GM12864 (cell line): ENCODE measurements at places on chromosomes 1 and 21.

DNA sequence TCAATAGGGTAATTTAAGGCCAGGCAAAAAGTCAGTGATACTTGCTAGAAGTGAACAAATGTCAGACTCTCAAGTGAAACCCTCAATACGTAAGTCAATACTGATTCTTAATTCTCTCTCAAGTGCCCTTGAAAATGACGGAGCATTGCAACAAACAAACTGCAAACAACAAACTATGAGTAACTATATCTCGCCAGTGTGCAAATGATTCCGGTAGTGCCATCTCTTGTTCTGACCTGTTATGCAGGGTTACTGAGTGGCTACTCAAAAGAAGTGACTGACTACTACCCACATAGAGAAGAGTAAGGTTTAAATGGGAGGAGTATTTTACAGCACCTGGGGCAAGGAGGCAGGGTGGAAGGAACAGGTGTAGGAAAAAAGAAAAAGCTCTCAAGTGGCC lies 1.6 kb downstream of the SLC19A2 start:
- DNase-seq: no peak

DNA sequence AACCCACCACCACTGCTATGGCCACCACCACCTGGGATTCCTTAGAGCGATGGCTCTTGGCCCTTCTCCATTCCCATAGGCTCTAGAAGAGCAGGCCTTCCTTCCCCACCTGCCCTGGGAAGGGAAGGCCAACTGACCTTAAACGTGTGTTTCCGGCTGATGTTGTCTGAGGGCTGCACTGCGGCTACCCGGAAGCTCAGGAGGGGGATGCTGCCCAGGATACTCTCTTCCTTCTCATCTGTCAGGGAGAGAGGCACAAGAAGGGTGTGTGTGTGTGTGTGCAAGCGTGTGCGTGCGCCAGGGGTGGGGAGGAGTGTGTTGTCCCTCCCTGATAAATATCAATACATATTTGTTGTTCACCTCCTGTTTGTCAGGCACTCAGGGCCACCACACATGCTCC lies 51.0 kb upstream of the GOLT1A start:
- DNase-seq: no peak

DNA sequence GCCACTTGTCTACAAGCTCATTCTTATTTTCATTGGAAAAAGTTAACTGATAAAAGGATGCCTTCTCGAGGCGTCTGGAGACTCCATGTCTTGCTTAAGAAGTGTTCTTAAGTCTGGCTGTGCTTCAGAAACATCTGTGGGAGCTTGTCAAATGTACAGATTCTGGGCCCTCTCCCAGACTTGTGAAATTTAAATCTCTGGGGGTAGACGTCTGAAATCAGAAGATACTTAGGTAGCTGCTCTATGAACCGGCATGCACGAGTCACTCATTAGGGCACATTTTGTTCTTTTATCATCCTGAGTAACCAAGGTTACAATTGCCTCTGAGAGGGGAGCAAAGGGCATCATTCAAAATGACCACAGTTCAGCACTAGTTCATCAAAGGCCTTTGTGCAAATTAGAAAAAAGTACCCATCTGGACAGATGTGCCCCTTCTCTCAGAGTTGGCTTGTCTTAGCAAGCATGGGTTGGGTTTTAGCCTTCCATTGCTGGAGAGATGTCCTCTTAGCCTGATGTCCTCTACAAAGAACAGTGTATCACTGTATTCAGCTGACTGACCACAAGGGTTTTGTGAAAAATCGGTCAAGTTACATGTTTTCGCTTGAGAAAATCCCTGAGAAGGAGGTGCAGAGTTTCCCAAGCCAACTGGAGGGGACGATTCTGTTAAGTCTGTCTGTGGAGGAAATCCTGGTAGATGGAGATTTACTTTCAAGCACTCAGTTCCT lies 156.9 kb downstream of the ASTN1 start:
- DNase-seq: no peak

GRCh38 chr1:167533851-167534300 lies 15.5 kb upstream of the CD247 start:
- DNase-seq: no peak

DNA sequence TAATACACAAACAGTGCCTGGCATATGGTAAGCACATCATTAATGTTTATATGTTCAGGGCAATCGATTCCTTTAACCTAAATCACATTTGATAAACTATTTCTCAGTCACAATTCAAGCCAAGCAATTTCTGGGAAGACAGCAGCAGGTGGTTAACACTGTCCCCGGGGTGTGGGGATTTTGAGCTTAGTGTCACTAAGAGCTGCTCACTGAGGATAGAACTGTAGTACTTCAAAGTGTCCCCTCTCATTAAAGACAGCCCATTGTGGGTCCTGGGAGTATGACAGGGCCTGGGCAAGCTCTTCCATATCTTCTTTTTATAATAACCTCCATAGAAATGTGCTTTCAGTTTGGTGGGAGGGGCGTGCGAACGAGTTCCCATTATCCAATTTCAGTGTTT lies 8.4 kb upstream of the GALNT2 start:
- no peak for DNase-seq

GRCh38 chr1:199742547-199742946 lies 285.0 kb upstream of the NR5A2 start:
- no peak for DNase-seq

DNA sequence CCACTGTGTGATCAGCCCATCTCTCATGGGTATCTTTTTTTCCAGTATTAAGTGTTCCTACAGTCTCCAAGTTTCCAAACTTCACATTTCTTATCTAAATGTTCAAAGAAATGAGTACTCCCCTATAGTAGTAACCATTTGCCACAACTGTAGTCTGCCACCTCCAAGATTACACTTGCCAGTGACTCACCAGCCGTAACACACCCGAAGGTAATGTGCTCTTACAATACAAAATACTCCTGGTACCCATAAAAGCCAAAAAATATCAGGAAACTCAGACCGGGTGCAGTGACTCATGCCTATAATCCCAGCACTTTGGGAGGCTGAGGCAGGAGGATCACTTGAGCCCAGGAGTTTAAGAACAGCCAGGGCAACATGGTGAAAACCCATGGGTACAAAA lies 20.5 kb upstream of the ZNF496 start:
- DNase-seq: no peak

- no peak for DNase-seq
Measured at GRCh38 chr1:232650845-232651244, 20.9 kb upstream of the SIPA1L2 start.

GRCh38 chr1:18951818-18952391 lies 4.6 kb downstream of the IFFO2 start:
- DNase-seq: peak; percentile 77

- no peak for DNase-seq
Measured at GRCh38 chr1:103144681-103145080, 36.4 kb upstream of the COL11A1 start.

- DNase-seq: no peak
Measured at GRCh38 chr1:220877377-220878095, 1.7 kb upstream of the HLX start.
